ENCODE measurements at places on chromosomes 7 and 10.

- no peak for DNase-seq
Observed at GRCh38 chr10:83078645-83079044, 1060.7 kb upstream of the GHITM start.

GRCh38 chr10:110395350-110396283 is 90.9 kb upstream of the SMNDC1 start:
- no peak for DNase-seq

DNA sequence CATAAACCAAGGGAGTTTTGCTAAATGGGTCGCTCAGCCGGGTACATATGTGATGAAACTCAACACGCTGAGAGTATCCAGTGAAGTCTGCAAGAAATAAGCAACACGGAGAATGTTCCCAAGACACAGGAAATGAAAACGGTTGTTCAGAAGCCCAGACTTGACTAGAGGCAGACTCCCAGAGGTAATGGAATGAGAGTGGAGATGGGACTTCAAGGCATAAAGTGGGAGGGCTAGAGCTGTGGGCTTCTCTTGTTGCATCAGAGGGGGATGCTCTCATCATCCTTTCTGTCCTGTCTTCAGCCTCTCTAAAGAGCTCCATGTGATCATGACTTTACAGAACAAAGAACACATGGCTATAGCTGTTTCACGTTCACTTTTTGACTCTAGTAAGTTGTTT is 88.3 kb downstream of the BAMBI start:
- DNase-seq = no peak

DNA sequence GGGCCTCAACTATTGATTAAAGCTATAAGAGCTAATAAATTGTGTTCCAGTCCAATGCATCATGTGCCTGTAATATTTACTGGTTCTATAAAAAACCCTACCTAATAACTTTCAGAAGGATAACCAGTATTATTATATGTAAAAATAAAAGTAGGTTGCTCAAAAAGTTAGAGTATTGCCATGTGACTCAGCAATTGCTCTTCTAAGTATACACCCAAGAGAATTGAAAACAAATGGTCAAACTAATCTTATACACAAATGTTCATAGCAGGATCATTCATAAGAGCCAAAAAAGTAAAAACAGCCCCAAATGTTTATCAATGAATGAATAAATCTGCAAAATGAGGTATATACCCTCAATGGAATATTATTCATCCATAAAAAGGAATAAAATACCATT is 89.5 kb upstream of the TES start:
- DNase-seq = no peak

DNA sequence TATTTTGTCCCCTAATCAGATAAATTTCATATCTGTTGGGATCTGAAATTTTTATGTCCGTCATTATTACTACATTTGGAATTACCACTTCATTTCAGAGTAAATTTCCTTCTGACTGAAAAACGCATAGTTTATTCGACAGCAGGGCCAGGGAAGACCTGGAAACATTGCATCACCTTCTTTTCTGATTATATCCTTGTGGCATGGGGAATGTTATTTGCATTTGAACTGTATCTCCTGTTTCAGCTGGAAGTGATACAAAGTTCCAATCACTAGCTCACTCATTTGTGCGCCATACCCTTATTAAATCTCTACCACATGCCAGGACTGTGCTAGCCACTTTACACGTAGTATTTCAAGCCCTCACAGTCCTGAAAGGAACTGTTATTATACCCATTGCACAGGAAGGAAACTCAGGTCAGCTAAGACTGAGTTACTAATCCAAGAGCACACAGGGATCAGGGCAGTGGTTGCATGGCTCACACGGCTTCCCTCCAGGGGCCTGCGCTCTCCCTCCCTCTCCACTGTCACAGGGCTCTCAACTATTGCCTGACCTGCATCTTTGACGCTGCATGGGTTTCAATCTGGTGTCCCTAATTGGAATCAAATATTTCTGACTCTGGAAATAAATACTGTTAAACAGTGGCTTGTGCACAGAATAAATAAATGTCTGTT is 84.4 kb upstream of the NANOS1 start:
- no peak for DNase-seq

- no peak for DNase-seq
Observed at GRCh38 chr7:157493017-157493416, 156.2 kb downstream of the DNAJB6 start.

DNA sequence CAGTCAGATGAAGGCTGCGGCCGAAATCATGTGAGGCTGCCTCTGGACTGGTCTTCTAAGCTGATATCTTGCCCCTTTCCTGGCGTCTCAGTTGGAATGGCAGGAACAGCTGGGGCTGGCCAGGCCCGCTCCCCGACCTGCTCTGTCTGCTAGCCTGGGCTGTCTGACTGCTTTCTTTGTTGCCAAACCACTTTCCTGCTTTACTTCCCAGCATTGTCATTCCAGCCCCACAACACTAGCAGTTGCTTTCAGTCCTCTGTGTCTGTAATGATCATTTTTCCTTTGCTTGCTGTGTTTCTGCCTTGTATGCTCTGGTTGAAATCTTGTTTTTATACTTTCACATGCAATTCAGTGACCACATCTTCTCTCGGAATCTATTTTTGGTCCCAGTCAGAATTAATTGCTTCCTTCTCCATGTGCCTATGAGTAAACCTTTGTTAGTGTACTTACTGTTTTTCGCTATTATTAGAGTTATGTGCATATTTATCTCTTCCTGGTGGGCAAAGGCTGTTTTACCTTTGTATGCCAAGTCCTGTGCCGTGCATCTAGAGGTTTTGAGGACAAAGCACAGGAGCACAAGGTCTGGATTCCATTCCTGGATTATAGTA is 21.6 kb downstream of the PRPF18 start:
- no peak for DNase-seq

DNA sequence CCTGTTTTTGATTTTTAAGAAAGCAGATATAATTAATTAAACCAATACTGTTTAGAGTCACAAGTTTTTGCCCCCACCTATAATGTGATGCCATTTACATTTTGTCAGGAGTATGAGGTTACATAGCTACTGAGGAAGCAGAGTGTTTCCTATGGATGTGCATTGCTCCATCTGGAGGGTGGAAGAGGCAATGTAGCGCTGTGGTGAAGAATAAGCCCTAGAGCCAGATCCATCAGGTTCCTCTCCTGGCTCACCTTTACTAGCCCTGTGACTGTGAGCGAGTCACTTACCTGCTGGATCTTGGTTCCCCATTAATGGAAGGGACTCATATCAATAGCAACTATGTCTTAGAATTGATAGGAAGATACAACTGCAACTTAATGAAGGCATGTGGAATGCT is 216.0 kb downstream of the GPAM start:
- DNase-seq = no peak

DNA sequence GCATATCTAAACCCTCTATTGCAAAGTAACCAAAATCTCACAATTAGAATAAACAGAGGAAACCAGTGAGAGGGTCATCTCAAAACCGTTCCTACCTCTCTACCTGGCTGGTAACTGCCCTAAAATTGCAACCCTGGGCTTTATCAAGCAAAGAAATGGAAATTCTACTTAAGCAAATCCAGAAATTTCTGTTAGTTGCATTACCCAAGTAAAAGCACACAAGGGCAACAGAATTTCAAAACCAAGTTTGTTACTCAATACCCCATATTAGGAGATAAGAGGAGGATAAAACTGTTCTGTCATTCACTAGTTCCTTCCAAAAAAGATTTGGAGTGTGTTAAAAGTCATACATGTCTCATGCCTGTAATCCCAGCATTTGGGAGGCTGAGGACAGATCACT is 195.3 kb downstream of the FAM107B start:
- DNase-seq = no peak

GRCh38 chr7:77244222-77244934 is 44.8 kb upstream of the FGL2 start:
- no peak for DNase-seq

DNA sequence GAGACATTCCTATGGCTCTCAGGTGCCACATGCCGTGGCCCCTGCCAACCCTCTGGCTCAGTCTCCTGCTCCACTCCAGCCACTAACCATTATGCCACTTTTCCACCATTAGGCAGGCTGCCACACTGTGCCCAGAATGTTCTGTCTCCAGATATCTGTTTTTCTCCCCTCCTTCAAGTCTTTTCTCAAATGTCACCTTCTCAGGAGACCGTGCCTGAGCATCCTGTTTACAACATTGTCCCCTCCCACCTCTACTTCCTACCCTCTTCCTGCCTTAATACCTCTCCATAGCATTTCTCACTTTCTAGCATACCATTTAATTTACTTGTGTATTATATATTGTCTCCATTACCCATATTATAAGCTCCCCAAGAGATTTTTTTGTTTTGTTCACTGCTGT is 162.5 kb upstream of the LYZL2 start:
- DNase-seq = no peak

GRCh38 chr10:2414039-2414438 is 653.3 kb upstream of the PFKP start:
- no peak for DNase-seq

DNA sequence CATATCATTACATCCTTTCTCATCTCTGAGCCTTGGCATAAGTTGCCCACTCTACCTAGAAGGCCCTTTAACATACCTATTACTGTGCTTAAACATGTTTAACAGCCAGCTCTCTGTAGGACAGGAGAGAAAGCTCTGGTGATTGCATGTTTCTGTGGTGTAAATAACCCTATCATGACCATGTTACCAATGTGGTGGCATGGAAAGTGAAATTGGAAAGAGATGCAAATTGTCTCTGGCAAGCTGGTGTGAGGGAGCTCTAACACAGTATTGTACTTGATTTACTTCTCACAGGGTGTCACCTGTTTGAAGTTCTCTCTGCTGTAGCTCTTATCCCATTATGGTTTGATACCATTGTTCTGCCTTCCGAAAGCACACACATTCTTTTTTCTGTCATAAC is 231.8 kb upstream of the DKK1 start:
- no peak for DNase-seq

GRCh38 chr10:61406242-61406641 is 46.9 kb downstream of the TMEM26 start:
- no peak for DNase-seq

- no peak for DNase-seq
Observed at GRCh38 chr10:86533328-86533727, 11.7 kb upstream of the WAPL start.

- DNase-seq = no peak
Observed at GRCh38 chr10:86960003-86960862, 1.8 kb downstream of the SNCG start.

- DNase-seq = no peak
Observed at GRCh38 chr10:86018735-86019058, 347.9 kb downstream of the GRID1 start.

DNA sequence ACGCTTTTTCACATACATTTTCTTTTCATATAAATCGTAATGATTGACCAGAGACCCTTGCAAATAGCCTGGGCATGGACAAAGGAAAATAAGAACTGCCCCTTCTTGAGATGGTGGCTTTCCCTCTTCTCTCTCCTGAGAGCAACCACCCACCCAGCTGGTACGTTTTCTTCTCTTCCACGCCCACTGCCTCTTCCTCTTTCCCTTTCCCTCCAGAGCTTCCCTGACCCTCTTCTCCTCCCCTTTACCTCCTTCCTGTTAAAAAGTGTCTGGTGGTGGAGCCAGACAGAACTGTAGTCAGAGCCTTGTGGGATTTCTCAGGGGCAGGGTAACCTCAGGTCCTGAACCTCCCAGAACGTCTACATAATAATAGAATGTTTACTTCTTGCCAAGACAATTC is 23.2 kb downstream of the GPR141 start:
- no peak for DNase-seq

DNA sequence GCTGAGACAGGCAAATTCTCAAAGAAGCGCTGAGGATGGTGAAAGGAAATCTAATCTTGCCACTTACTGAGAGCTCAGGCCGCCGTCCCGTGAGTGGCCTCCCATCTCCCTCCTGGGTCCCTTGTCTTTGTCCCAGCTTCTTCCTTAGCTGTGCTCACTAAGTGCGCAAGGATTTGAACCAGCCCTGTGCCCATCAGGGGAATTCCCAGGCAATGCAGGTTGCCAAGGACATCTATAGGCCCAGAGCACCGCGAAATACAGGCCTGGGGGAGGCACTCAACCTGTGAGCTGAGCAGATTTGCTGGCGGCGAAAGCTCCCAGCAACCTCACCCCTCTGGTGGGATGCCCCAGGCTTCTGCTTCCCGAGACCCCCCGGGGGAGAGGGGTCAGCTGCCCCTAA is 64.8 kb downstream of the OAT start:
- no peak for DNase-seq

DNA sequence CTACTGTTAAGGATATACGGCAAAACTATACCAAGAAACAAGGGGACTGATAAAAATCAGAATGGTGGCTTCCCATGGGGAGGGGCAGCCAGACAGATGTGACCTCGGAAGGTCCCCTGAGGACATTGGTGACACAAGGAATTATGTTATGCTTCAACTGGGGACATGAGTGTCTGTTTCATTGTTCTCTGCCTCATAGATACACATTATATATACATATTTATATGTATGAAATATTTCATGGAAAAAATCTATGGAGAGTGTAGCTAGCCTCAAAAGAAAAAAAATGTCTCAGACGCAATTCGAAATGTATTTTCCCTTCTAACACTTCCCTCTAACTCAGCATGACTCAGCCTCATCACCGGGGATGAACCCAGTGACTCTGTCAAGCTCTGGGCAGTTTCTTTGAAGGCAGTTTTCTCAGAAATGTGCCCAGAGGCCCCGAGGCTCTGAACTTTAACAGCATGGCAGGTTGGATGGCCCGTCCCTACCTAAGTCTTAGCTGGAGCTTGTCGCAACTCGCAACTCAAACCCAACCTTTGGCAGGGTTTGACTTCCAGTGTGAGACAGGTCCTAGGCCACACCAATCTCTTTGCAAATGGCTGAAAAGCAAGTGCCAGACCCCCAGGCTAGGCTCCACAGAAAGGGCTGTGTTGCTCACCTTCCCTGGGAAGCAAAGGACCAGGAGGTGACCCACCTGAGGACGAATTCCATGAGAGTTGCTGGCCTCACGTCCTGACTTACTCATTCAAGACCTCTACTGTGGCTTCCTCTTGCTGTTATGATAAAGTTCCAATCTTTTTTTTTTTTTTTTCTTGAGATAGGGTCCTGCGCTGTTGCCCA is 86.9 kb downstream of the CARD11 start:
- DNase-seq = no peak

DNA sequence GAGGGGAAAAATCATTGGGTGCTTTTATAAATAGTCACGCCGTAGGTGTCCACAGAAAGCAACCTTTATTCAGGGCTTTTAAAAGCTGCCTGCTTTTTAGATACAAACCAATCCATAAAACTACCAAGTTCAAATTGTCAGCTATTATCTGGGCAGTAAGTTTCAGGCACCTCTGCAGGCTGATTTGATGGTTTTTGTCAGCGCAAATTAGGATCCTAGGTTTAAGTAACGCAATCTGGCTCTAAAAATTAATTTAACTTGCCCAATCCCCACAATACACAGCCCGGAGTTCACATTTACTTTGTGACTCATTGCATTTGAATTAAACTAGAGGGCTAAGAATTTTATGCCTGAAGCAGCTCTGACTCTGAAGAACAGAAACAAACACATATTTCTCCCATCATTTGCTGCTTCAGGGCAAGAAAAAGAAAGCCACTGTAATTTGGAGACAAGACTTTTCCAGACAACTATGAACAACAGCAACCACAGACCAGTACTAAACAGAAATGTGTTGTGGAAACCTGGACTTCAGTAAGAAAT is 43.3 kb downstream of the NRP1 start:
- no peak for DNase-seq
